Smooth muscle cell of the umbilical artery (primary cell): ENCODE measurements at places on chromosomes 7 and 10. TPM values are rescaled to one million over a fixed set of nuclear protein-coding genes. Genes with fewer than 3 reads are reported as not detected.

The CUTC gene
- total RNA-seq: 21.1 and 23.5 TPM in 2 replicates

The IQCE gene
- 6.8 and 11.7 TPM in 2 replicates for total RNA-seq

The DYNC1I1 gene
- 0.69 and 0.89 TPM in 2 replicates for total RNA-seq

The TRIM74 gene
- total RNA-seq: not detected in 2 replicates

The NKX2-3 gene
- total RNA-seq: 0.14 and 0.89 TPM in 2 replicates

The ASZ1 gene
- total RNA-seq: not detected in 2 replicates

The EBLN1 gene
- total RNA-seq: not detected in 2 replicates

The VAX1 gene
- not detected in 2 replicates for total RNA-seq

The ZNF239 gene
- 7.1 and 10.2 TPM in 2 replicates for total RNA-seq

The MMP21 gene
- total RNA-seq: under 0.01 TPM in 1 of 2 replicates, not detected in the other

The TNS3 gene
- 78.2 and 113 TPM in 2 replicates for total RNA-seq

The FGFBP3 gene
- total RNA-seq: 0.59 and 0.74 TPM in 2 replicates

The GPR15LG gene
- not detected in 2 replicates for total RNA-seq

The DNAH11 gene
- 1.2 and 3.0 TPM in 2 replicates for total RNA-seq

The ADIRF gene
- 1.3 and 1.5 TPM in 2 replicates for total RNA-seq

The OPN4 gene
- total RNA-seq: 0.14 TPM in 1 of 2 replicates, not detected in the other

The FEZF1 gene
- total RNA-seq: not detected in 2 replicates

The CHAT gene
- not detected in 2 replicates for total RNA-seq

The HOXA7 gene
- 1.0 and 1.8 TPM in 2 replicates for total RNA-seq

The CPA2 gene
- not detected in 2 replicates for total RNA-seq

The TEX36 gene
- total RNA-seq: not detected in 2 replicates

The HIPK2 gene
- total RNA-seq: 12.5 and 35.9 TPM in 2 replicates

The FGF8 gene
- not detected in 2 replicates for total RNA-seq

The MINPP1 gene
- 52.7 and 52.9 TPM in 2 replicates for total RNA-seq

The DEPP1 gene
- total RNA-seq: 4.5 and 20.9 TPM in 2 replicates

The SORBS1 gene
- 12.5 and 20.9 TPM in 2 replicates for total RNA-seq

The UCMA gene
- not detected in 2 replicates for total RNA-seq

The TBXAS1 gene
- total RNA-seq: 0.30 and 2.4 TPM in 2 replicates

The SCART1 gene
- total RNA-seq: 1.5 and 2.7 TPM in 2 replicates

The ST8SIA6 gene
- 0.14 TPM in 1 of 2 replicates, not detected in the other for total RNA-seq

The OGDHL gene
- total RNA-seq: 0.14 and 0.59 TPM in 2 replicates

The GNAT3 gene
- not detected in 2 replicates for total RNA-seq

The CH25H gene
- not detected in 2 replicates for total RNA-seq
